Muscle of back (tissue), 13 donors: ENCODE measurements at places on chromosomes 11 and 22.
A peak's percentile ranks its signal among the peaks of the same experiment; 100 is the strongest.

GRCh38 chr11:12692229-12693075 is 18.2 kb downstream of the TEAD1 start:
- DNase-seq, result peak; percentile 92

DNA sequence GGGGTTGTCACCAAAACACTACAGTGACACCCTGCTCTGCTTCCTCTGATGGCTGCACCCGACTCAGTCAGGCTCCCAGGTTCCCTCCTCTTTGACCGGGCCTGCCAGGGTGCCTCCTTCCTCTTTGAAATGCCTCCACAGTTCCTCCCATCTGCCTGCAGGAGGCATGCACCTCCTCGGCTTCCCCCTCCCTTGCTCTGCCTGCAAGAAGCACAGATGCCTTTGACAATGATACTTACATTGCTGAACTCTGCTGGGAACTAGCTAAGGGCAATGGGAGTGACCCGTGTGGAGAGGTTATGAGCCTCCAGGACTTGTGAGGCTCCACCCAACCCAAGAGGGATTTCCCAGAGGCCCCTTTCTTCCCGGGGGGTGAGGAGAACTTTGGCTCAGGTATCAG is 674.1 kb downstream of the OPCML start:
- no peak for DNase-seq

- no peak for DNase-seq
Observed at GRCh38 chr22:43209523-43209890, 22.6 kb upstream of the TTLL12 start.

DNA sequence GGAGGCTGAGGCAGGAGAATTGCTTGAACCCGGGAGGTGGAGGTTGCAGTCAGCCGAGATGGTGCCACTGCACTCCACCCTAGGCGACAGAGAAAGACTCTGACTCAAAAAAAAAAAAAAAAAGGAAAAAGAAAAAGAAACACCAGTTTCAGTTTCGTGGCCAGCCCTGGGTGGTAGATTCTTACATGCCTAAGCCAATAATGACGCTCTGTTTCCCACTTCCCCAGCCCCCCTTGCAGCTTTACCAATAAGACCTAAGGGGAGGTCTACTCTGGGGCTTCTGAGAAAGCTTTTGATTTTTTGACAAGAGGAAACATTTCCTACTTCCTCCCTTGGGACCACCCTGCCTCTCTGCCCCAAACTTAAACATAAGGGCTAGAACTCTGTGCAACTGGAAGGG is 30.0 kb upstream of the PTPRJ start:
- peak; percentile 33 for DNase-seq

GRCh38 chr11:60056349-60056969 is at the start of gene MS4A3:
TSS of gene MS4A3 (plus strand) at chr11:60056665. CDS start at chr11:60061161, 4,496 bp downstream.
- DNase-seq, result no peak

- DNase-seq, result no peak
Observed at GRCh38 chr22:50061824-50062355, 3.8 kb upstream of the TTLL8 start.
